ENCODE measurements at places on chromosomes 6 and 20.

- DNase-seq = no peak
Measured at GRCh38 chr6:16035488-16036080, 93.3 kb upstream of the MYLIP start.

DNA sequence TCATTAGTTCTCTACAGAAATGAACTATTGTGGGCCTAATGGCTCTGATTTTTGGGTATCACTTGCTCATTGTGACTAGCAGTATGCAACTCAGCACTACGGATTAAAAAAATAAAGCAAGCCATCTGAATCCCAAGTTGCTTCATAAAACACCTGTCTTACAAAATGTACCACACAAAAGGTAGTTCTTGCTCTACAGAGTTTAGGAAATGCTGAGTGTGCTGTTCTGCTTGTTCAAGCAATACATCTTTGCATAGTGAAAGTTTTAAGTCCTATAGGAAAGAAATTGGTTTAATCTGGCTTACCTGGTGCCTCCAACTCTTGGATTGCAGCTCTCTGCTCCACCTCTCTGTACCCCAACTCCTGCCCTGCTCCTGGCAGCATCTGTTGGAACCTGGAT, 266.7 kb upstream of the AGPAT4 start:
- no peak for DNase-seq

GRCh38 chr6:57094689-57095088, 4.7 kb downstream of the ZNF451 start:
- no peak for DNase-seq

DNA sequence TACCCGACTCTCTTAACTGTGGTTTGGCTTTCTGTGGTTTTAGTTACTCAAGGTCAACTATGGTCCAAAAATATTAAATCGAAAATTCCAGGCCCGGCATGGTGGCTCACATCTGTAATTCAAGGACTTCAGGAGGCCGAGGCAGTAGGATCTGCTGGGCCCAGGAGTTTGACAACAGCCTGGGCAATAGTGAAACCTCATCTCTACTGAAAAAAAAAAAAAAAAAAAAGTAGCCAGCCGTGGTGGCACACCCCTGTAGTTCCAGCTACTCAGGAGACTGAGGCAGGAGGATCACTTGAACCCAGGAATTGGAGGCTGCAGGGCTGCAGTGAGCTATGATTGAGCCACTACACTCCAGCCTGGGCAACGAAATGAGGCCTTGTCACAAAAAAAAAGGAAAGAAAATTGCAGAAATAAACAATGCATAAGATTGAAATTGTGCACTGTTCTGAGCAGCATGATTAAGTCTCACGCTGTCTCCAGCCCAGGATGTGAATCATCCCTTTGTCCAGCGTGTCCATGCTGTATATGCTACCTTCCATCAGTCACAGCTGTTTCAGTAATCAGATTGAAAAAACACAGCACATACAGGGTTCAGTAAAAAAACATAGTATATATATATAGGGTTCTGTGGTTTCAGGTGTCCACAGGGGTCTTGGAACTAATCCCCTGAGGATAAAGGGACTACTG, 40.7 kb downstream of the RGS17 start:
- peak; percentile 30 for DNase-seq

- DNase-seq = no peak
Measured at GRCh38 chr20:38132156-38132909, 32.7 kb downstream of the TGM2 start.

GRCh38 chr20:33034115-33034514, 2.7 kb downstream of the BPIFB6 start:
- no peak for DNase-seq

DNA sequence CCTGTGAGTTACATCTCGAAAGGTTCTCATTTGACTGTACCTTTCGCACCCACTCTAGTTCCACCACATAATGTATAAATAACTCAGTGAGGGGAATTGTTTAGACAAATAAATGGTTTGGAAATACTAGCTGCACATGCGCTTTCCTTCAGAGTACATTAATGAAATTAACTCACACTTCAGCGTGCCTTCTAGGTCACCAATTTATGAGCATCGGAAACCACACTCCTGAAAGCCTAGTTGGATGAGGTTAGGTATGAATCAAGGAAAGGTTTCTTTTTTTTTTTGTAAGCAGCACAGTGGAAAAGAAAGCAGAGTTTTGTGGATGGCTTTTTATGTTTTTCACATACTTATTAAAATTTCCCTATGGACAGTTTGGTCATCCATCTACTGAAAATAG, 247.8 kb upstream of the TCF21 start:
- peak; percentile 23 for DNase-seq

- no peak for DNase-seq
Measured at GRCh38 chr6:159691963-159692287, 1.1 kb downstream of the SOD2 start.

DNA sequence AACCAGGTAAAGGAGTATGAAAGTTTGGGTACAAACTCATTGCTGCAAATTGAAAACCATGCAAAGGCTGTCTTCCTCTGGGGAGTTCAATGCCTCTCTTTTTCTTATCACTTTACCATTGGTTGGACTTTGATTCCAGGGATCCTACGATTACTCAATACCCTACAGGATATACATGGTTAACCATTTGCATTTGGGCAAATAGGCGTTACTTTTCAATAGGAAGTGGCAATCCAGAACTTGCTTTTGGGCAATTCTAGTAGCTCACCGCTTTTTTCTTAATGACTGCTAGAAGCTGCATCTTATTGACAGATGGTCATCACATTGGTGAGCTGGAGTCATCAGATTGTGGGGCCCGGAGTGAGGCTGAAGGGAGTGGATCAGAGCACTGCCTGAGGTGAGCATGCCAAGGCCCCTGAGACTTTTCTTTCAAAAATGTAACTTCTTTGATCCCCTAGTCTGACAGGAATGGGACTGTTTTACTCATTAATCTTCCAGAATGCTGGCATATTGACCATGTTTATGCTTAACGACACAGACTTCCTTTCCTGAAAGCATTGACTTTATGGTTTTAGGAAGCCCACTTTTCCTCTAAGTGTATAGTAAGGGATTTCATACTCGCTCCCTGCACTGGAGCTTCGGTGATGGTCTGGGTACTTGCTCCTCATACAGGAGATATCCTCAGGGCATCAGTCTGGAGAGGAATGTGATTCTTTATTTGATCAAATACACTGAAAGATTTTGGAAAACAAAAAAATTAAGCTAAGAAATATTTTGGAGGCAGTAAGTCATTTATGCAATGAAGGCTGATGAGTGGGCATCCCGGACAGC, at the start of gene CCR6:
TSS of gene CCR6 (plus strand) at position 270 of the 831 bp plus-strand sequence. CDS start 13,039 bp downstream, outside the sequence.
- DNase-seq = no peak

- no peak for DNase-seq
Measured at GRCh38 chr6:33841070-33841469, 37.3 kb upstream of the MLN start.

GRCh38 chr6:144657691-144658090, 372.6 kb downstream of the UTRN start:
- DNase-seq = no peak

DNA sequence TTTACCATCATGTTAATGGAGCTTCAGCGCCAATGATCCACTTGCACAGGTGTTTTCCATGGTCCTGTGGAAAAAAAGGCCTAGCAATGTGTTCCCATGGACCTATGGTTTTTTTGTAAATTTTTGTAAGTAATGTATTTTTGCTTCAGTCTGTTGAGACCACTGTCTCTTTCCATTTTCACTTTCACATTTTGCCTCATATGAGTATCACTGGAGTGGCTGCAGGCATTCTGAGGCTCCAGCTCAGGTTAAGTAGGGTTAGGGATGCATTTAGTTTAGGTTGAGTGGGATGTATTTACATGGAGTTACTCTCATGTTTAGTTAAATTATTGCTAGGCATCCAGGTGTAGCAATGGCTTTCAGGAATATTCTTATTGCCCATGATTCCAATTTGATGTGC, 19.2 kb upstream of the LMBRD1 start:
- no peak for DNase-seq

- DNase-seq = no peak
Measured at GRCh38 chr6:10400330-10400729, 14.5 kb downstream of the TFAP2A start.

- no peak for DNase-seq
Measured at GRCh38 chr20:1874450-1875182, 20.6 kb upstream of the SIRPA start.

GRCh38 chr6:125798734-125799508, 8.2 kb downstream of the NCOA7 start:
- no peak for DNase-seq

DNA sequence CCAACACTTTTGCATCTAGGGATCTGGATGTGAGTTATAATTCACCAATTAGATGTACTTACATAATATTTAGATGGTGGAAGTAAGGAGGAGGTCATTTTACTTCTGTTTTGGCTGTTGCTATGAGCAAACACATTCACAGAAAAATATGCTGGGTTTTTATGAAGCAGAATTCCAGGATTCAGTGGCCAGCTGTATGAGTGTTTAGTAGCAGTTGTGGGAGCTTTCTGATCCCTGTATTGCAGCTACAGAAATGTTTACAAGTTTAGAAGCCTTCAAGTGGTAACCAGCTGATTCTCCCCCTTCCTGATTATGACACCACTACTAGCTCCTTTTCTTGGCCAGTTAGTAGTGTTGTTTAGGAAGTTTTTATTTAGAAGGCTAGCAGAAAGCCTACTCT, 177.0 kb downstream of the TENT5A start:
- no peak for DNase-seq

DNA sequence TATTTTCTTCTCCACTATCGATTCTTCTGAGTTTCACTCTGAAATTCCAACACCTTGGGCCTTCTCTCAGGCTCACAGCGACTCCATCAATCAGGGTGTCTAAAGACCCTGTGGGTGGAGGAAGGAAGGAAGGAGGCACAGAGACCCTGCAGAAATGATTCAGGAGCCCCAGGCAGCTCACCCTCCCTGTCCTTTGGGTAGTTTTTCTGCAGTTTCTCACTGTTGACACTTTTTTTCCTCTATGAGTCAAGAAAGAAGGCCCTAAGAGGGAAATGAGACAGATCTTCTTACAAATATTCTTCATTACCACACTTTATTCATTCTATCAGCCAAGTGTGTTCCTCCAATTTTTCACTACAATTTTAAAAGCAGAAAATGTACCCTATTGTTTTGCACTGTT, 34.2 kb upstream of the TBXT start:
- no peak for DNase-seq

- no peak for DNase-seq
Measured at GRCh38 chr6:133707456-133707855, 181.5 kb upstream of the TCF21 start.

GRCh38 chr6:8628063-8628462, 192.7 kb upstream of the SLC35B3 start:
- no peak for DNase-seq

- no peak for DNase-seq
Measured at GRCh38 chr6:94673251-94673650, 904.1 kb upstream of the MANEA start.

DNA sequence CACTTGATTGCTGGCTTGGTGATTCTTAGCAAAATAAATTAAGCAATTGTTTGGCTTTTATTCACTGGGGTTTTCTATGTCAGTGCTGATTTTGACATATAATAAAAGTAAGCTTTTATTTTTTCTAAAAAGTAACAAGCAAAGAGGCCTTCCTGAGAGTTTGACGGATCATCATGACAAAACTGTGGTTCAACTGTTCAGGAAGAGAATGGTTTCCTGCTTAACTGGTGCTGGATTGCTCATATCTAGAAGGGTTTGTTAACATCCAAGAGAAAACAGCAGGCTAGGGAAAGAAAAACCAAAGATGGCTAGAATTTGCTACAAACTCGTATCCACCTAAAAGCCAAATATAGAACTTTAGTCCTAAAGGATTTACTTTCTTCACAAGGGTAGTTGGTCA, 21.2 kb downstream of the SERPINB1 start:
- DNase-seq = no peak

DNA sequence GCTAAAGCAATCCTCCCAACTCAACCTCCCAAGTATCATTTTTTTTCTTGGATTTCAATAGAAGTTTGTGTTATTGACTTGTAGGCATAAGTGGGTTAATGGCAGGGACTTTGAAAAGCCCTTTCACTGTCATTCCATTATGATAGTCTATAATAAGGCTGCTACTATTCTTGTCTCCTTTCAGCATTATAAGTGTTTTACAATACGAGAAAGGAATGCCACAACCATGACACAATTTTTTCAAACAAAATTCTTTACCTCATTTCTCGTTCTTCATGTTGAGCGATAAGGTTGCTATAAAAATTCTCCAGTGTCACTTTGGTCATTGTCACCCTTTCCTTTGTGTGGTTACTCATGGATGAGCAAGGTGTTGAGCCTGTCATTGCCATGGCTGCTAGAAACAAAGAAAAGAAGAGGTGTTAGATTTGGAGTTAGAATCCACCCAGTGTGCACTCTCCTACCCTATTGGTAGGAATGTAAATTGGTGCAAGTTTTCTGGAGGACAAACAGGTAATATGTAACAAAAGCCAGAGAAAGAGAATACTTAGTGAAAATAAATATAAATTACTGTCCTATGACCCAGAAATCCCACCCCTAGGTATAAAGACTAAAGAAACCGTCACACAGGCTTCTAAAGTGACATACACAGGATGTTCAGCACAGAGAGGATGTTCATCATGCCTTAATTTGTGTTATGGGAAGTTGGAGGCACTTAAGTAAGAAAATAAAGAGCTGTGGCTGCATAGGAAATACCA, 7.3 kb downstream of the STK38 start:
- DNase-seq = no peak

GRCh38 chr6:118668761-118669385, 17.5 kb upstream of the CEP85L start:
- DNase-seq = no peak

DNA sequence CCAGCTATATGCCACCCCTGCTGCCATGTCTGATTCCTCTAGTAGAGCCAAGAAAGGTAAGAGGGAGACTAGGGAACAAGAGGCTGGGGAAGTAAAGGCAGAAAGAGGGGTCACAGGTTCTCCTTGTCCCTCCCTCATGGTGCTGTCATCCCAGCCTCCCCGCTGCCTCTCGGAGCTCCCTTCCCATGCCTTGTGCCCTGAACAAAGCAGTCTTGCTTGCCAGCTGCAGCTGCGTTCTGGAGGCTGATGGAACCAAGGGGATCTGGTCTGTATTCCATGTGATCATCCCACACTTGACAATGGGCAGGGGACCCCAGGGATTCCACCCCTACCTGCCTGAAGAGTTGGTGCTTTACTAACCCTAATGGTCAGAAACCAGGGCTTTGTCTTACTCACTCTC, 61.4 kb downstream of the DAAM2 start:
- no peak for DNase-seq

- DNase-seq = no peak
Measured at GRCh38 chr6:130968476-130968875, 94.6 kb downstream of the EPB41L2 start.

DNA sequence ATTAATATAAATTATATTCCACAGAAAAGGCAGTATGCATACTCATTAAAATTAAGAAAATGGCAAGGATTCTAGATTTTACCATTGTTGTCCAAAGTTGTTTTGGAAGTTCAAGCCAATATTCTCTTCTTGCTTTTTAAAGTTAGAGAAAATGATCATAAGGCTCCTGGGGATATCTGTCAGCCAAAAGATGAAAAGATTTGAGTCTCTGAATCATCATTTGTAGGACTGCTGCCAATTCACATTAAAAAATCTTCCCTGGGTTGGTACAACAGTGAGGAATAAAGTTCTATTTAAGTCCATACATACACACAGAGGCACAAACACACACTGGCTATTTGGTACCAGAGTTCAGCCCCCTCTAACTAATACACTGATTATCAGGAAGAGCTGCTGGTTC, 620.1 kb downstream of the COL12A1 start:
- no peak for DNase-seq

GRCh38 chr20:1861347-1861976, 33.7 kb upstream of the SIRPA start:
- DNase-seq = no peak

Measured in urothelium cell line (cell line).